ENCODE measurements at places on chromosomes 13 and 19.
A peak's percentile ranks its signal among the peaks of the same experiment; 100 is the strongest.

DNA sequence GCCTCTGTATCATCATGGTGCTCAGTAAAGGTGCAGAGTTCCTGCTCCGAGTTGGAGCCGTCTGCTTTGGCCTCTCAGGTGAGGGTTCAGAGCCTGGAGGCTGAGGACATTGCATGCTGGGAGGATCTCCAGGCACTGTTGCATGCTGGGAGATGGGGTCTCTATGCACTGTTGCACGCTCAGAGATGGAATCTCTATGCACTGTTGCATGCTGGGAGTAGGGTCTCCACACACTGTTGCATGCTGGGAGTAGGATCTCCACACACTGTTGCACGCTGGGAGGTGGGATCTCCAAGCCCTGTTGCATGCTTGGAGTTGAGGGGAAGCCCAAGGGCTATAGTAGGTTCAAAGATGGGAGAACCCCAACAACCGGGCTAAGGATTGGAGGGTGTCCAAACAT, 8.3 kb downstream of the CACNG6 start:
- DNase-seq, result no peak

DNA sequence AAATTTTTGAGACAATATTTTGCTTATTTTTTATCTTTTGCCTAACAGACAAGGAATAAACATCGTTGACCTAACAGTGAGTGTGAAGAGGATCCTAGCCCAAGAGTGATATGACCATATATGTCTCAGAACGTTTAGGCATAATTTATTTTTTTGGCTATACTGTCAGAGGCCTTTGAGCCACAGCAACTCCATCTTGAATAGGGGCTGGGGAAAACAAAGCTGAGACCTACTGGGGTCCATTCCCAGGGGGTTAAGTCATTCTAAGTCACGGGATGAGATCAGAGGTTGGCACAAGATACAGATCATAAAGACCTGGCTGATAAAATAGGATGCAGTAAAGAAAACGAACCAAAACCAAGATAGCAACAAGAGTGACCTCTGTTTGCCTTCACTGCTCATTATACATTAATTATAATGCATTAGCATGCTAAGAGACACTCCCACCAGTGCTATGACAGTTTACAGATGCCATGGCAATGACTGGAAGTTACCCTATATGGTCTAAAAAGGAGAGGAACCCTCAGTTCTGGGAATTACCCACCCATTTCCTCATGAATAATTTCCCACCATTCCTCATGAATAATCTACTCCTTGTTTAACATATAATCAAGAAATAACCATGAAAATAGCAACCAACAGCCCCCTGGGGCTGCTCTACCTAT, 510.9 kb upstream of the PCDH9 start:
- DNase-seq, result no peak

GRCh38 chr19:34405892-34406660, 1.9 kb downstream of the PDCD2L start:
- DNase-seq, result no peak

DNA sequence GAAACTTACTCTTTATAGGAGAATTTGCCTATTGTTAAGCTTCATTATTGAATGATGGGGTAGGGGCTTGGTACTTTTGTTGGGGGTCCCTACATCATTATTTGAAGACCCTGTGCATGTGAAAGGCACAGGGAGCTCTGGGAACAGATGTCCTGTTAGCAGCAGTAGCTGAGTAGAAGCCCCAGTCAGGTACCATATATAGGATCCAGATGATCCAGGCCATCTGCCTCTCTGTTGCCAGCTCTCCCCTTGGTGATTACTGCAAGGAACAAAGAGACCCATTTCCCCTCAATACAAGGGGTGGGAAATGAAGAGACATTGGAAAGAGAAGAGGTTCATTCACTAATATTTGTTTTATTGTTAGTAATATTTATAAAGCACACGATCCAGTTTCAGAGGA, 4.4 kb upstream of the MTMR6 start:
- DNase-seq, result no peak

GRCh38 chr19:49551531-49551930, 23.7 kb downstream of the RCN3 start:
- DNase-seq, result no peak

DNA sequence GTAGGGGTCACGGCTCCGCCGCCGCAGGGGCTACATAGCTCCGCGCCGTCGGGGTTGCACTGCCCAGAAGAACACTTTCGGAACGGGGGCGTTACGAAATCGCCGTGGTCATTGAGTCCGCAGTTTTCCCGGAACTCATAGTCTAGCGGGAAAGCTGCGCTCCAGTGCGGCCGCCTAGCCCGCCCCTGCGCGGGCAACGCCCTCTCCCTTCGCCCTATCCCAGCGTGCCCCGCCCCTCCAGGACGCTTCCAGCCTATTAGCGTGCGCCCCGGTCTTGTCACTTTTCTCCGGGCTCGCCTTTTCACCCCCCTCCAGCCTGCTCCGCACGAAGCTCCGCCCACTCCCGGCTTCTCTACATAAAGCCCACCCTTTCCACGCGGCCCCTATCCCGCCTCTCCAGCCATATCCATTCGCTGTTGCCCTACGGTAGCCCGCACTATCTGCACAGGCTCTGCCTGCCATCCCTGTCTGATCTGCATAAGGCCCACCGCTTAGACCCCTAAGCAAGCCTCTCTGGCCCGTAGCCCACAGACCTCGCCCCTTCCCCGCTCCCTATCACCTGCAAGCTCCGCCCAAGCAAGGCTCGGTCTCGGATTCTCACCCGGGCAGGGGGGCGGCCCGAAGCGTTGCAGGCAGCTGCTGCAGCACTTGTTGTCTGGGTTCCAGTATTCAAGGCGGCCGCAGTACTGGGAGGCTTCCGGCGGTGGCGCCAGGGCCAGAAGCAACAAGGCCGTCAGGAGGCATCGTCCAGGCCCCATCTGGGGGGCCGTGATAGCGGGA, 1.6 kb downstream of the IGFLR1 start:
- DNase-seq, result peak; percentile 88

GRCh38 chr13:113034451-113035212, 65.6 kb downstream of the MCF2L start:
- DNase-seq, result no peak

- no peak for DNase-seq
These were observed 3.7 kb upstream of the CSNK1A1L start for GRCh38 chr13:37109051-37109678.

- DNase-seq, result no peak
These were observed 274.5 kb upstream of the NBEA start for GRCh38 chr13:34667286-34668218.

DNA sequence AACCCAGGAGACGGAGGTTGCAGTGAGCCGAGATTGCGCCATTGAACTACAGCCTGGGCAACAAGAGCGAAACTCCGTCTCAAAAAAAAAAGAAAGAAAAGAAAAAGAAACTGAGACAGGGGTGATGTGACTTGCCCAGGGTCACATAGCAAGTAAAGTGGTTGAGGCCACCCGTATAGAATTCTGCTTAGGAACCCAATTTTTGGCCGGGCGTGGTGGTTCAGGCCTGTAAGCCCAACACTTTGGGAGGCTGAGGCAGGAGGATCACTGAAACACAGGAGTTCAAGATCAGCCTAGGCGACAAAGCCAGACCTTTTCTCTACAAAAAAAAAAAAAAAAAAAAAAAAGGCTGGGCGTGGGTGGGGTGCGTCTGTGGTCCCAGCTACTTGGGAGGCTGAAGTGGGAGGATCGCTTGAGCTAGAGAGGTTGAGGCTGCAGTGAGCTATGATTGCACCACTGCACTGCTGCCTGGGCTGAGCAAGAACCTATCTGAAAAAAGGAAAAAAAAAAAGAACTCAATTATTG, 1.3 kb downstream of the SNRPA start:
- DNase-seq, result no peak

DNA sequence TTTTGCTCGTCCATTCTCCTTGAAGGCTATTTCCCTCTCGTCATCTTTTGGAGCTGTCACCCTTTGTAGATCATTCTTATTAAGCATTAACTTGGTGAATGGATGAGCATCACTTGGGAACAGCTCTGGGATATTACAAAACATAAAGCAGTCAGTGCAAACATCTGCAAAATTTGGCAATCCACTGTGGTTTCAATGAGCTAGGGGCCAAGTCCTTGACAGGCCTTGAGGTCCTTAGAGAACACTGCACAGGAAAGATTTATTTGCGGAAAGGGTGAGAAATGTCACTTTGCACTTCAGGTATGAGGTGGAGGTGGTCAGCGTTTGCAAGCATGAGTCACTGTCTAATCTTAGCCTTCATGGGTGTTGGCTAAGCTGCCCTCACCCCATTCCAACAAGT, 239.7 kb upstream of the MAB21L1 start:
- no peak for DNase-seq

DNA sequence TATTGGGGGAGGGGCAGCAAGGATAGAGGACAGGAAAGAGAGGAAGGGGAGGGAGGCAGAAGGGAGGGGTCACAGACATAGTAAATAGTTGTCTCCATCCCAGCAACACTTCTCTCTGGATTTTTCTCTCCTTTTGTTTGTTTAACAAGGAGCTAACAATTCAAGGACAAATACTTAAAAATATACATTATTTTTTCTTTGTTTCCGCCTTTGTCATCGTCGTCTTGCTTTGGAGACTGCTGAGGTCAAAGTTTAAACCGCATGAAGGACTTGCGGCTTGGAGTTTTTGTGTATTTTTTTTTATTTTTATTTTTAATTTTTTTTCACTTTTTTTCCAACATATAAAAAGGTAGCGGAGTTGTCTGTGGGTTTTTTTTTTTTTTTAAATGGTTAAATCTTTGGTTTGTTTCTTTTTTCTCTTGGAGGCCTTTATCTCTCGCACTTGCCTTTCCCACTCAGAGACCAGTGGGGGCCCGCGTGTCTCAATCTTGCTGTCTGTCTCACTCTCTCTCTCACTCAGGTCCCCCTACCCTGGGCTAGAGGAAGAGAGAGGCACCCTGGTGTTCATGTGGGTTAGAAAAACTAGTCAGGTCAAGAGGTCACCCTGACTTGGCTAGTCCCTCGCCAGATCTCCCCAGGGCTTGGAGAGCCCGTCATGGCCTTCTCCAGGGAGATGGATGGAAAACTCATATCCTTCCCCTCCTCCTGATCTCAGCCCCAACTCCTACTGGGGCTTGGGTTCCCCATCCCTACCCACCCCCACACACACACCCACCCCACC, 11.0 kb downstream of the ZNF574 start:
- DNase-seq, result no peak

- DNase-seq, result no peak
These were observed 748.2 kb upstream of the SLITRK1 start for GRCh38 chr13:84630476-84630875.

GRCh38 chr13:100796463-100796862, 121.9 kb upstream of the TMTC4 start:
- DNase-seq, result no peak

- DNase-seq, result no peak
These were observed 22.4 kb downstream of the ENOX1 start for GRCh38 chr13:43764349-43764748.

- DNase-seq, result no peak
These were observed 4.9 kb downstream of the ZNF574 start for GRCh38 chr19:42080764-42081375.

GRCh38 chr13:51734786-51735185, 69.2 kb downstream of the DHRS12 start:
- no peak for DNase-seq

DNA sequence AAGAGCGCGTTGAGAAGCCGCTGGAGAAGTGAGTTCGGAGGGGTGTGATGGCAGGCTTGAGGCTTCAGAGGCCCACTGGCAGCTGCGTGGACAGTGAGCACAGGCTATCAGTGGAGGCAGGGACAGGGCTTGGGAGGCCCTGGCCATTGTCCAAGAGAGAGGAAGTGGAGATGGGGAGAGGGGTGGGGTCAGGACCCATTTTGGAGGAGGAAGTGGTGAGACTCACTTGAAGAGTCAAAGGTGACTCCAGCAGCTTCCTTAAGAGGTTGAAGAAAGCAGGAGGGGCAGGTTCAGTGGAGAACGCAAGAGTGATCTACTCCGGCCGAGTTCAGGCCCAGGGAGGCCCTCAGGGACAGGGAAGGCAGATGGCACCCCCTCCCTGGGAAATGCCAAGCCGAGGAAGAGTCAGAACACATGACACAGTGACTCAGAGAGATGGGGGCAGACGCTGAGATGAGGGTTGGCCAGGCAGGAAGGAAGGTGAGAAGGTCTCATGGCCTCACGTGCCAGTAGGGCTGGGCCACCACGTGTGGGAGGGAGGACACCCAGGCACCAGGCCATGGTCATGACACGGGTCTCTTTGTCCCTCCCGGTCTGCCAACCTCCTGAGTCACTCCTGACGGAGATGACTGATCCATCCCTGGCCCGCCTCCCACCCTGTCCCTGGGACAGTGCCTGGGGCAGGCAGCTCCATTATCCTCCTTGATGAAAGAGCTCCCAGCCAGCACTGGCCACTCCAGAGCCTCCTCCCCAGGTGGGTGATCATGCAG, 10.1 kb upstream of the CD22 start:
- DNase-seq, result no peak

DNA sequence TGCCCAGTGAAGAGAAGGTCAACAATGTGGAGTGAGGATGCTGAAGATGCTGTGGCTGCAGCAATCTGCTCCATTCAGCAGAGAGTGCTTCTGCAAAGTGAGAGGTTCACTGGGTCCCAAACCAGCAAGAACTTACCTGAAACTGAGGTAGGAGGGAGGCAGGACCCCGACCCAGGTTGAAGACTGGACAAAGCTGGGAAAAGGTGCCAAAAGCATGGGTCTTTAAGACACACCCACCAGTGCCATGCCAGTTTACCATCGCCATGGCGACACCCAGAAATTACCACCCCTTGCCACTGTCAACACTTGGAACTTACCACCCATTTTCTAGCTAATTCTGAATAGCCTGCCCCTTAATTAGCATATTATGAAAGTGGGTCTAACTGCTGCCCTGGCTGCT, 70.7 kb downstream of the RGCC start:
- DNase-seq, result no peak

- no peak for DNase-seq
These were observed 39.7 kb downstream of the RCBTB2 start for GRCh38 chr13:48493066-48493765.

DNA sequence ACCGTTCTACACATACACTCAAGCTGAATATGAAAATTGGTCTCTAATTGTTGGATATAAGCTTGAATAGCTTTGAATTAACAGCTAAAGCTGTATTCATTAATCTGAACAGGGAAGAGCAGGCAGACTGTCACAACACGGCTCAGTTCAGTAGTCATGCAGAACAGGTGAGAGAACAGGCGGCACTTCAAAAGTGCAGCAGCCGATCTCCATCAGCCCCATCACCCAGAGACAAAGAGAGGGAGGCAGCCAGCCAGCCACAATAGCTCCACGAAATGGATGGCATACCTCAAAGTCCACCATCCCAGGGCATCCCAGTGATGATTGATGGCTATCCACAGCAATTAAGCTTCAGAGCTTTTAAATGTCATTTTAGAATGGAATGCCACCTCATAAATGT, 419.2 kb downstream of the OLFM4 start:
- no peak for DNase-seq

DNA sequence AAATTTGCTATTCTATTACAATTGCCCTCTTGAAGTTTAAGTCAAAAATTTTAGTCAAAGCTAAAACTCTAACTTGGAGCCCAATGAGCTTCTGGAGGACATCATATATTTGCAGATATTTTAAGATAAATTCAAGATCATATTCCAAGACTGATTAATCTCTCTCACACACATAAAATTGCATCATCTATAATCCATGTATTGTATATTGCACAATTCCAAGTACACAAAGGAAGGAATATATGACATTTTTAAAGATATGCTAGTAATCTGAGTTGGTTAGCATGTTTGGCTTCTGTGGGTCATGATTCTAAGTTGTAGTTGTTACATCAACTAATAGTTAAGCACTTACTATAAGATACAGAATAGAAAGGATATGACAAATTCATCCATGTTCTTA, 53.3 kb downstream of the KCNRG start:
- DNase-seq, result no peak

Data from stimulated activated CD4-positive, alpha-beta T cell treated with anti-CD3 and anti-CD28 coated beads, Interleukin-12 subunit alpha, Interleukin-12 subunit beta, amount 100 ng/mL, for 24 hours (primary cell).